Daoy (cell line): ENCODE measurements at places on chromosomes 5 and 9. TPM values are rescaled to one million over a fixed set of nuclear protein-coding genes. Genes with fewer than 3 reads are reported as not detected.

Gene PCDHB14
- 1.0 and 1.5 TPM in 2 replicates for total RNA-seq

Gene SAP30L
- 15.8 and 16.2 TPM in 2 replicates for total RNA-seq

Gene CENPK
- total RNA-seq = 42.2 and 105 TPM in 2 replicates

Gene TRPM6
- total RNA-seq = 0.03 and 0.11 TPM in 2 replicates

Gene KLF9
- total RNA-seq = 9.4 and 10.6 TPM in 2 replicates

Gene ALDOB
- total RNA-seq = 1.4 TPM in 1 of 2 replicates, not detected in the other

Gene ANKRD34B
- total RNA-seq = 0.06 TPM in 1 of 2 replicates, not detected in the other

Gene FYB1
- total RNA-seq = not detected in 2 replicates

Gene CTSV
- total RNA-seq = 13.6 and 15.3 TPM in 2 replicates
